ENCODE measurements at places on chromosomes 12 and 14.

- DNase-seq, result peak; percentile 84
Observed at GRCh38 chr12:54005853-54006558, 2.8 kb upstream of the HOXC8 start.

GRCh38 chr12:124312601-124313000 lies 17.7 kb downstream of the RFLNA start:
- no peak for DNase-seq

DNA sequence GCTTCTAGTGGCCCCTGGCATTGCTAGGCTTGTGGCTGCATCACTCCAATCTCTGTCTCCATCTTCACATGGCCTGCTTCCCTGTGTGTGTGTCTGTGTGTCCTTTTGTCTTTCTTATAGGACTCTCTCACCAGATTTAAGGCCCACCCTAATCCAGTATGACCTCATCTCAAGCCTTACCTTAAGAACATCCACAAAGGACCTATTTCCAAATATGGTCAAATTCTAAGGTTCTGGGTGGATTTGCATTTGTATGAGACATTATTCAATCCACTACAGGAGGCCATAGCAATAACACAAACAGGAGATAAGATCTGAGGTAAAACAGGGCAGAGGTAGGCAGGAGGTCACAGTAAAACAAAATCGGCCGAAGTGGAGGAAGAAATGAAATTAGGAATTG lies 375.9 kb downstream of the BTG1 start:
- no peak for DNase-seq

GRCh38 chr14:73754911-73755360 lies 40.8 kb upstream of the PNMA1 start:
- DNase-seq, result no peak

DNA sequence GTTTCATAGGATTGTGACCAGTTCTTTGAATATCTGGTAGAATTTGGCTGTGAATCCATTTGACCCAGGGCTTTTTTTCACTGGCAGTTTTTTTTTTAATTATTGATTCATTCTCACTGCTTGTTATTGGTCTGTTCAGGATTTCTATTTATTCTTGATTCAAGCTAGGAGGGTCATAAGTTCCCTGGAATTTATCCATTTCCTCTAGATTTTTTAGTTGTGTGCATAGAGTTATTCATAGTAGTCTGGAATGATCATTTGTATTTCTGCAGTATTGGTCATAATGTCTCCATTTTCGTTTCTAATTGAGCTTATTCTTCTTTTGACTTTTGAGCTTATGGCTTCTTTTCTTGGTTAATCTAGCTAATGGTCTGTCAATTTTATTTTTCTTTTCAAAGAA lies 291.6 kb downstream of the AKAP6 start:
- DNase-seq, result no peak

DNA sequence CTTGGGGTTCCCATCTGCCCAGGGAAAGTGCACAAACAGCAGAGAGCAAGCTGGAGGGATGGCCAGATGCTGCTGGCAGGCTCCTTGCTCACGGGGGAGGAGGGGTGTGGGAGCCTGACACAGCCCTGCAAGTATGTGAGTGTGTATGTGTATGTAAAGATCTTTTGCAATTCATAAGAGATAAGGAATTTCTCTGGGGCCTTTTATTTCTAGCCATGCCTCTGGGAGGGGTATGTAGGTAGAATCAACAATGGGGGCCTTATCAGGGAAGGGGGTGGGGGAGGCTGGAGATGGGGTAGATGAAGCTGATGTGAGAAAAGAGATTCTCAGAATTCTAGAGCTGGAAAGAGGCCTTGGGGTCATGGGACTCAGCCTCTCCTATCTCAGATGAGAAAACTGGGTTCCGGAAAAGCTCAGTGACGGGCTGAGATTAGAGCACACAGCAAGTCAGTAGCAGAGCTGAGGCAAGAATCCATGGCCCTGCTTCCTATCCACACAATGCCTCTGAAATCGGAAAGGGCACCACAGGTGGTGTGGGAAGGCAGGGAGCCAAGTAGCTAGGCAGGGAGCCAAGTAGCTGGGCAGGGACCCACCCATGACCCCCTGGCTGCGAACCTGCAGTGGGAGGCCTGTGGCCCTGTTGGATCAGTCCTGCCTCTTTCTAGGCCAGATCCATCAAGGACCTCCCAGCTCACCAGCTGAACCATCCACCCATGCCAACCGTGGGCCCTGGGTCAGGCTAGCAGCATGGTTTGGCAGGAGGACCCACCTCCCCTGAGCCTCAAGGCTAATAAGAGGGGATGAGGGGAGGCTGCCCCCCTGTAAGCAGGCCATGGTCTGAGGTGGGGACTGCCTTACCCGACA lies 54.7 kb downstream of the PLEKHG3 start:
- no peak for DNase-seq

DNA sequence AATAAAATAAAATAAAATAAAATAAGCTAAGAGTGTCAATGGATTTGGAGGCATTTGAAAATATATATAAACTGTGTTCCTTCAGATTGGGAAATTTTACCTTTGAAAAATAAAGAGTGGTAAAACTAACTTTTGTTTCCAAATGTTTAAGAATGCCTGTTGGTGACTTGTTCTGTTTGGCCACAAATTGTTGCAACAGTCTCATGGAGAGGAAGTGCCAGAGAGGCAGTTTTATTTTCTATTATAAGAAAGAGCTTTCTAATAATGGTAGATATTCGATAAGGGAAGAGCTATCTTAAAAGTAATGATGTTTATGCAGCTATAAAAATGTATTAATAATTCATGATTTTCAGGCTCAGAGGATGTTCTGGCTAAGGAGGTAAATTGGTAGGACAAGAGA lies 68.8 kb upstream of the MDGA2 start:
- DNase-seq, result no peak

GRCh38 chr14:61537563-61538463 lies 157.5 kb upstream of the HIF1A start:
- DNase-seq, result no peak

- DNase-seq, result no peak
Observed at GRCh38 chr12:104788840-104789271, 169.2 kb downstream of the SLC41A2 start.

DNA sequence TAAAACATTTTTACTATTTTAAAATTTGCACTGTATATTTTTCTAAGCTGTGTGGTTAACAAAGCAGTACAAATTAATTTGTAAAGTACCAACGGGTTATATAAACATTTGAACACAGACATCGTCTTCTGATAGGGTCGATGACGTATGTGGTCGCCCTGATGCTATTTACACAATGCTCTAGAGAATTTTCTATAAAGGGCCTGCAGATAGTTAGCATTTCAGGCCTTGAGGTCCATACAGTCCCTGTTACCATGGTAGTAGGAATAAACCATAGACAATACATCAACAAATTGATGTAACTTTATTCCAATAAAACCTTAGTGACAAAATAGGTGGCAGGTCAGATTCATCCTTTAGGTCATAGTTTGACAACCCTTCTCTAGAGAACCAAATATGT lies 25.7 kb upstream of the PDZRN4 start:
- DNase-seq, result no peak

- no peak for DNase-seq
Observed at GRCh38 chr14:104157016-104157928, 18.9 kb downstream of the KIF26A start.
